Lung (tissue), 17 donors: ENCODE measurements at places on chromosomes 6 and 20. TPM values are rescaled to one million over a fixed set of nuclear protein-coding genes. Genes with fewer than 3 reads are reported as not detected.

DNA sequence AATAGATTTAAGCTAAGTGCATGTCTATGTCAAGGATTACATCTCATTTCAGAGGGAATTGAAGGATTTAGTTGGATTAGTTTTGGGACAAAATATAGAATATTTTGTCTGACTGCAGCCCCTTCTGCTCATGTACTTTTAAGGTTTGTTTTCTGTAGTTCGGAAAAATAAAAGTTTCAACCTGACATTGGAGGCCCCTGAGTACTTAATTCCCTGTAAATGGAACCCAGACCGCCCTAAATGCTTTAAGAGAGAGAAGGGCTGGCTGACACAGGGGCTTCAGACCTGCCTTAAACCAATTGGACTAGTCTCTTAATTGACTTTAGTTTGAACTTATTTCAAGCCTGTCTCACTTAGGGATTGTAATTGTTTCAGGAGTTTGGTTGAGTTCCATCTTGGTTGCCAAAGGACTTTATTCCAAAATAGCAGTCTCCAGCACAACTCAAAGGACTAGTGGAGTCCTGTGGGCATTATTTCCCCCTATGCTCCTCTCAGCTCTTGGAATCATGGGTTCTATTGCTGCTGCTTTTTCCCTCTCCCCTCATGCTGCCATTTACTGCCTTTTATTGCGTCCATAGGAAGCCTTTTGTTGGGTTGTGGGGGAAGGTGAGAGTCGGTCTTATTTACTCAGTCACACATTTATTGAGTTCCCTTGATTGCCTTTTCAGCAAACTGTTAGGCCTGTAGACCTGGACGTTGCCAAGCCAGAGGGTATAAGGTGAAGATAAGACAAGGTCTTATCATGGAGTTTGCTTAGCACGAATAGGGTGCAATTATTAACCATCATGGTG lies 14.5 kb downstream of the BRD2 start:
- no peak for DNase-seq
- H3K27me3 ChIP-seq = no peaks in the 10 kb centered on the region
- peaks cover 25% of the 10 kb centered on the region for H3K36me3 ChIP-seq
- no peak overlapping the region for H3K27ac ChIP-seq
- H3K4me1 ChIP-seq = no peaks in the 10 kb centered on the region

DNA sequence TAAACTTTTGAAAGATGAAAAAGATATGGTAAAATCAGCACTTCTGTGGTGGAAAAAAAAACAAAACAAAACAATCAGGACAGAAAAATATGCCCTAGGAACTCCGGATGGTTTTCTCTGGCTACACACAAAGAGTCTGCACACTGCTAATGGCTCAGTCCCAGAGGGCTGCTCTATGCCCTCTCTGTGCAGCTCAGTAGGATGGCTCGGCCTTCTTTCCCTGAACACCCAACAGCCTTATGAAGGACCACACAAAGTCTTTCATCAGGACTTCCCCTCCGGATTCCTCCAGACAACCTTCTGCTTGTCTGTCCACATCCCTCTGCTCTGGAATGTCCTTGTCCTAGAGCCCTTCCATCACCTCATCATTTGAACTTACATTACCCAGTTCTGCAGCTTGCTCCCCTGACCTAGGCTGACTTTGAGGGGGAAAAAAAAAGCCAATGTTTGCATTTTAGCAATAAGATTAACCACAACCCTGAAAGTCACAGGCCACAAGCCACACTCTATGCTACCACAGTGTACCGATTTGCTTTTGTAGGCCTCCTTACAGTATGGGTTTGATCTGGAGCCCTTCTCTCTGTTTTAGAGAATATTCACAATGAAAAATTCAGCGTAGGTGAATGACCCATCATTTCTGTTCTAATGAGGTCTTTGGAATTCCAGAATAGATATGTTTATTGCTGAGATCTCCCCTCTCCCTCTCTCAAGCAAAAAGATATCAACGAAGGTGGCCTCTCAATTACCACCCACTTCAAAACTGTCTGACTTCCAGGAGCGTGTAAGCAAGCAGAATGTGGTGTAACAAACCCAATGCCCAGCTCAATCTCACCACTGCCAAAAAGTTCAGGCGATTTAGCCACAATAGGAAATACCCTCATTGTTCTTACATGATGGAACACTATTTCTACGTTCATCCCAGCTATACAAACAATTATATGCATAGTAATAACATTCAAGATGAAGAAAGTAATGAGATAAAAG lies 164.0 kb downstream of the GMDS start:
- no peaks in the 10 kb centered on the region for H3K4me1 ChIP-seq
- no peaks in the 10 kb centered on the region for H3K27me3 ChIP-seq
- DNase-seq = no peak
- H3K4me3 ChIP-seq = no peak overlapping the region
- H3K27ac ChIP-seq = no peak overlapping the region

- H3K36me3 ChIP-seq = no peaks in the 10 kb centered on the region
- no peaks in the 10 kb centered on the region for H3K4me1 ChIP-seq
- H3K4me3 ChIP-seq = no peak overlapping the region
- no peak for DNase-seq
- no peak overlapping the region for H3K27ac ChIP-seq
Measured at GRCh38 chr6:73233048-73233447, 7.8 kb upstream of the KHDC1L start.

- H3K4me3 ChIP-seq = no peak overlapping the region
- H3K27ac ChIP-seq = no peak overlapping the region
- H3K27me3 ChIP-seq = no peaks in the 10 kb centered on the region
- H3K4me1 ChIP-seq = no peaks in the 10 kb centered on the region
- peaks cover 9% of the 10 kb centered on the region for H3K36me3 ChIP-seq
- no peak for DNase-seq
Measured at GRCh38 chr6:111282515-111282914, 195.2 kb downstream of the SLC16A10 start.

GRCh38 chr6:164731539-164731938 lies 577.9 kb downstream of the C6orf118 start:
- no peak for DNase-seq
- H3K36me3 ChIP-seq = no peaks in the 10 kb centered on the region
- H3K27me3 ChIP-seq = no peaks in the 10 kb centered on the region
- H3K27ac ChIP-seq = no peak overlapping the region

DNA sequence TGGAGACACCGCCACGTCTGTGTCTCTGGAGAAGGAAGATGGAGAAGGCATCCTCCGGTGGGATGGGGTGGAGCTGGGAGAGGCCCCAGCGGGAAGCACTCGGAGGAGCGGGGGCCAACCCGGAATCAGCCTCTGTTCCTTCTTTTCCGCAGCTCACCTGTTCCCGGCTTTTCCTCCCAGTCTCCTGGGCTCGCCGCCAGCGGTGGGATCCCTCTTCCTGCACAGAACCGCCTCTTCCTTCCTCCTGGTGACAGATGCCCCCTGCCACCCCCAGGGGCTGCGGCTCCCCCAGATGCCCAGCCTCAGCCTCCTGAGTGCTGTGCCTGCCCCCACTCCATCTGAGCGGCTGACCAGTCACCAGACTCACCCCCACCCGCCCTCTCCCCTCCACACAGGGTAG lies 23.3 kb downstream of the RAMACL start:
- no peak overlapping the region for H3K27ac ChIP-seq
- H3K4me3 ChIP-seq = no peak overlapping the region
- no peaks in the 10 kb centered on the region for H3K4me1 ChIP-seq
- DNase-seq = no peak
- no peaks in the 10 kb centered on the region for H3K27me3 ChIP-seq
- no peaks in the 10 kb centered on the region for H3K36me3 ChIP-seq

DNA sequence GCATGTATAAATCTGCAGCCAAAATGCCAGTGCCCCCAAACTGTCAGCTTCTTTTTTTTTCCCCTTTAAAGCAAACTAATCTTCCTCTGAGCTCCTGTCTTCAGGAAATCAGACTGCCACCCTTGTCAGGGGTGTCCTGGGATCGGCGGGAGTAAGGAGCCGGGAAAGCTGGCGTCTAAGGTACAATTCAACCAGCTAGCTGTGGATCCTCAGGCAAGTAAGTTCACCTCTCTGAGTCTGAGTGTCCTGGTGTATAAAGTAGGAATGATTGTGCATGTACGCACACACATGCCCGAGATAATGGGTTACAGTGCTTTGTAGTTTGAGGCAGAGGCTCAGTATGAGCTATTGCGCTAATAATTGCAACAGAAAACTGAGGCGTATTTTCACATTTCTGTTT lies 98.3 kb downstream of the ANKRD60 start:
- H3K36me3 ChIP-seq = no peaks in the 10 kb centered on the region
- H3K4me3 ChIP-seq = no peak overlapping the region
- no peak for DNase-seq
- no peaks in the 10 kb centered on the region for H3K27me3 ChIP-seq
- H3K4me1 ChIP-seq = peaks cover 12% of the 10 kb centered on the region
- no peak overlapping the region for H3K27ac ChIP-seq

DNA sequence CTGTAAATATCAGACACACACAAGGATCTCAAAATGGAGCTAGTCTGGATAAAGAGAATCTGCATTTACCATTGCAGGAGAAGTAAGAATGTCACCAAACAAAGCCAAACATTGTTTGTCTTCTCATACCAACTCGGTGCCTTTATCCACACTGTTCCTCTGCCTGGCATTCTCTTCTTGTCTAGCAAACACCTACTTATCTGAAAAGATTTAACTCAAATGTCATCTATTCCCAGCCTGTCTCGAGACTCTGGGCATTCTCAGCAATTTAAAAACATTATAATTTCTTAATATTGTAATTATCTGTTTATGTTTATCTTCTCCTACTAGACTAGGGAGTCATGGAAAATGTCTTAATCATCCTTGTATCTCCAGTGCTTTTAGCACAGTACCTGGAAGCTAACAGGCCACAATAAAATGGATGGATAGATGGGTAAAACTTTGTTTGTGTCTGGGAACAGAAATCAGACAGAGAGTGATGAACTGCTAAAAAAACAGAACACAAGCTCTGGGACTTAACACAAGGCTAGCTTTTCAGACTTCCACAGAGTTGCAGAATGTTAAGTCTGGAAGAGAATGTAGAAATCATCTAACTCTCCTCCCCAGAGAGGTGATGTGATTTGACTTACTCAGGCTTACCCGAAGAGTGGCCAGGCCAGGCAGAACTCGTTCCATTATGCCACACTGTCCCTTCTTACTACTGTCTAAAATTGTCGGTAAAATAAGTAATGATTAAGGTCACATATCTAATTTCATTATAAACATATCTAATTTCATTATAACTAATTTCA lies 42.3 kb upstream of the FAM83C start:
- H3K27me3 ChIP-seq = no peaks in the 10 kb centered on the region
- DNase-seq = peak; percentile 71
- no peak overlapping the region for H3K4me3 ChIP-seq
- peaks cover 6% of the 10 kb centered on the region for H3K36me3 ChIP-seq
- no peak overlapping the region for H3K27ac ChIP-seq

DNA sequence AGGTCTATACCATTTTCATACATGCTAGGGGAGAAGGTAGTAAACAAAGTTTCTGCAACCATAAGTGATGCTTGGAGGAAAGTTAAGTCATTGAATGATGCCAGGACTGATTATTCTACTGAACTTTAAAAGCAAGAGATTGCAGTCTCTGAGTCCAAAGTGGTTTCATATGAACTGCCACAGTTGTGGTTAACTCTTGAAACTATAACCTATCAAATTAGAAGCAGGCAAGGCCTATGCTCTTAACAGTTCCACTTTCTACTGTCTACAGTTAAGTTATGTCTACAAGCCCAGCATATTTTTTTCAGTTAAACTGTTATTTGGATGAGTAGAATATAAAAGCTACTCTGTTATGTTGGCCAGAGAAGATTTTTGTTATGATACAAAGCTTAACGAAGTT lies 326.5 kb upstream of the RUNX2 start:
- no peaks in the 10 kb centered on the region for H3K27me3 ChIP-seq
- H3K27ac ChIP-seq = no peak overlapping the region
- no peaks in the 10 kb centered on the region for H3K36me3 ChIP-seq

DNA sequence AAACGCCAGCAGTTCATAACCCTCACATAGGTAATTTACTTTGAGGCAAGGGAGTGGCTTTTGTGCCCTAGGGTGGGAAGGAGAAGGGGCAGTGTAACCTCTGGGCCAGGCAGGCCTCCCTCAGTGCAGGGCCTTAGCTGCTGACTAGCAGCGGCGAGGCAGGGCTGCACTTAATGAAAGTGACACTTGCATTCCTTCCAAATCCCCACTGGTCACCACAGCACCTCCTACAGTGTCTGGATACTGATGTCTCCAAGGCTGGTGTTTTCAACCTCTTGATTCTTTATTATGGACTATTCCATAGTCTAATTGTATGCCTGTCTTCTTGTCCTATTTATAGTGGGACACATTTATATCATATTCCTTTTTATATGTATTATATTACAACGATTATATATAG lies 152.7 kb downstream of the LY86 start:
- H3K36me3 ChIP-seq = no peaks in the 10 kb centered on the region
- H3K27ac ChIP-seq = no peak overlapping the region
- H3K4me1 ChIP-seq = no peaks in the 10 kb centered on the region
- DNase-seq = no peak
- no peaks in the 10 kb centered on the region for H3K27me3 ChIP-seq
- no peak overlapping the region for H3K4me3 ChIP-seq

GRCh38 chr20:21820045-21820444 lies 114.6 kb downstream of the PAX1 start:
- no peaks in the 10 kb centered on the region for H3K36me3 ChIP-seq
- H3K27ac ChIP-seq = no peak overlapping the region
- H3K27me3 ChIP-seq = no peaks in the 10 kb centered on the region
- H3K4me1 ChIP-seq = no peaks in the 10 kb centered on the region
- no peak for DNase-seq

DNA sequence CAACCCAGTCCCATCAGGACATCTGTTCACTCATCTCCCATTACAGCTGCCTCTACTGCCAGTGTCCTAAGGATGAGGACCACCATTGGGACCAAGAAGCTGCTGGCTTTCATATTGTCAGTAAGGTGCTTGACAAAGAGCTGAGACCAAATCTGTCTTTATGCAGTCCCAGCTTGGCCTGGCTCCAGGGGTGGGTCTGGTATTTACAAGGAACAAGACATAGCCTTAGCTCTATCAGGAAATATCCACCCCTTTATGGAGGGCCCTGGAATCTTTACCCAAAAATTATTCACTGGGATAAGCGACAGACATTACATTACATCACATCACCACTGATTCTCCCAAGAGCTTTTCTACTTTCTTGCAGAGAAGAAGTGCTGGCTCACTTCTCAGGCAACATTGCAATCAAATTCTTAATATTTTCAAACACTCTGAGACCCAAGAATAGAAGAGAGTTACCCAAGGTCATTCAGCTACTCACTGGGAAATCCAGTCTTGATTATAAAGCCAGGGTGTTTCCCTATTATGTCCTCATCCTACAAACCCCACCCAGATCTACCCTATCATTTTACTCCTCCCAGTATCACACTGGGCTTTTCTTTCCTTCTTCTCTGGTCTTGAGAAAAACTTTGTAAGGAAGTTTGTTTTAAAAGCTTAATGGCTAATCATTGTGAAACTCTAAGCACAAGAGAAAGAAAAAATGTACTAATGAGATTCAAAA lies 11.5 kb upstream of the PI3 start:
- no peak overlapping the region for H3K27ac ChIP-seq
- H3K4me1 ChIP-seq = no peaks in the 10 kb centered on the region
- DNase-seq = no peak
- no peaks in the 10 kb centered on the region for H3K27me3 ChIP-seq

Gene TREM2
- polyA plus RNA-seq = 48.0 TPM

Gene ID1
- 824 TPM for polyA plus RNA-seq

Gene WFDC5
- polyA plus RNA-seq = 0.57 TPM

Gene GRM4
- polyA plus RNA-seq = 0.02 TPM

Gene ERVFRD-1
- polyA plus RNA-seq = 0.06 TPM

Gene DEFB132
- not detected for polyA plus RNA-seq

Gene KAT14
- polyA plus RNA-seq = 5.3 TPM

Gene BMP5
- 2.1 TPM for polyA plus RNA-seq

Gene PPIL6
- 6.3 TPM for polyA plus RNA-seq

Gene SPATA2
- polyA plus RNA-seq = 5.4 TPM

Gene IPCEF1
- polyA plus RNA-seq = 0.85 TPM

Gene KIF25
- 0.24 TPM for polyA plus RNA-seq
